ENCODE measurements at places on chromosomes 5 and 9.

- DNase-seq, result no peak
These were observed 34.1 kb downstream of the STARD4 start for GRCh38 chr5:111478266-111478665.

DNA sequence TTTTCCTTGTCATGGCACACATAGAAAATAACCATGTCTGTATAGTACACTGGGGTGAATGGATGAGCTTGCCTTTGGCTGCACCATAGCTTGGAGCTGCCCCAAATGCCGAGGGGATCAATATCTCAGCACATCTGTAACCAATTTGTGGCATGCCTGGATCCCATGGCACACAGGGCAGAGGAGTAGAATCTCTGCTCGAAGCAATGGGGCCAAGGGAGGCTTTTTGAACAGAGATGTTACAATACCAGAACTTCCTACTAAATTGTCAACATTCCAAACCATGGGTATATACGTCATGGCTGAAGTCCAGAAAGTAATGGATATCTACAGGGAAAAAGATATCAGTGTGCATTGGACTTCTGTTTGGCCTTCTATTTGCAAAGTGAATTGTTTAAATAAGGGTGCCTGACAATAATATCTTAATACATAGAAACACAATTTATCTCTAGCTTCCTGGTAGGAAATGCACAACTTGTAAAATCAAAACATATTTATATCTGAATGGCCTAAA is 39.0 kb downstream of the ESM1 start:
- no peak for DNase-seq

- DNase-seq, result no peak
These were observed 2.5 kb downstream of the FAM169A start for GRCh38 chr5:74863726-74864125.

GRCh38 chr5:143896516-143896915 is 84.6 kb downstream of the HMHB1 start:
- DNase-seq, result no peak

- DNase-seq, result no peak
These were observed 46.6 kb upstream of the JAK2 start for GRCh38 chr9:4938496-4938895.

DNA sequence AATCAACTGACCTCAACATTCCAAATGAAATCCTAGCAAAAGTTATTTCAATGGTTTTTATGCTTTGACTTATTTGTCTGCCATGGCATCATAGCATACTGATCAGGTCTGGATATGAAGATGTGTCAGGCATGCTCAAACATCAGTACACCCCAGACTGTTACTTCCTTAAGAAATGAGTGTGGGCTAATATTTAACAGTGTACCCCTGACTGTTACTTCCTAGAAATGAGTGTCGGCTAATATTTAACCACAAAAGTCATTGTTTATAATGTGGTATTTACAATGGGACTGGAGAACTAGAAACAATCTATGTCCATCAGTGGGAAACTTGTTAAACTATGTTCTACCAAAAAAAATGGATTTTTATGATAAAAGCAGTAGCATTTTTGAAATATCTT is 38.1 kb upstream of the HNRNPA0 start:
- no peak for DNase-seq

DNA sequence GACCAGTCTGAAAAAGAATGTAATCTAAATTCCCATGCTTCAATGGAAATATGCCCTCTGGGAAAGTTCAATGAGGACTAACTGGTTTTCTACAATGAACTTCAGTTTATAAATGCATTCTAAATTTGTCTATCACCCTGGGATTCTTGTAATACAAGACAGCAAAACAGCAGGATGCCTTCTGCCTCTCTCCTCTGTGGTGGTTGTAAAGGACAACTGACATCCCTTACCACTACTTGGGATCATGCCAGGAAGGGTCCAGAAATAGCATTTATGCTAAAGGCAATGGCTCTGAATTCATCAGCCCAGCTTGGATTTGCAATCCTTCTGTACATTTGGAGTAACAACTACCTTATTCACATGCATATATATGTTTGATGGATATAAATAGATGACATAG is 97.3 kb upstream of the ADAMTS16 start:
- DNase-seq, result no peak

DNA sequence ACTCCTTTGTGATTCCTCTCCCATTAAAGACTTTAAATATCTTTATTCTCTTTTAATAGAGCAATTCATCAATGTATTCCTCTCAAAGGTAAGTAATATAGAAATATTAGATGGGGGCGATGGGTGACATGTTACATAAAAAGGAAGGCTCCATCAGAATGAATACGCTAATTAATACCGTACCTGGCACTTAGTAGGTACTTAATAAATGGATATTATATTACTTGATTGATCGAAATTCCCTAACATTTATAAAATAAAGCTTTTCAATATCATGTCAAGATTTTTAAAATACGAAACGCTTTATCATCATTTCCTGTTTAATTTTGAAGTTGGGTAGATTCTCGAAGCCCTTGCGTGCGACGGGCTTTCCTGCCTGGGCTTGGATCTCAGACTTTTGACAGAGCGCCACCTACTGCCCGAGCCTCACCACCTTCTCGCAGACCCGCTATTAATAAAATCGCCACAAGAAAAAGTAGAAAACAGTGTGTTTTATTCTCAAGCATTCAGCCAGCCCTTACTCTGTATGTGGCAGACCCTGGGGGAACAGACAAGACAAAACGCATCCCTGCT is 99.4 kb downstream of the C5orf15 start:
- peak; percentile 67 for DNase-seq

DNA sequence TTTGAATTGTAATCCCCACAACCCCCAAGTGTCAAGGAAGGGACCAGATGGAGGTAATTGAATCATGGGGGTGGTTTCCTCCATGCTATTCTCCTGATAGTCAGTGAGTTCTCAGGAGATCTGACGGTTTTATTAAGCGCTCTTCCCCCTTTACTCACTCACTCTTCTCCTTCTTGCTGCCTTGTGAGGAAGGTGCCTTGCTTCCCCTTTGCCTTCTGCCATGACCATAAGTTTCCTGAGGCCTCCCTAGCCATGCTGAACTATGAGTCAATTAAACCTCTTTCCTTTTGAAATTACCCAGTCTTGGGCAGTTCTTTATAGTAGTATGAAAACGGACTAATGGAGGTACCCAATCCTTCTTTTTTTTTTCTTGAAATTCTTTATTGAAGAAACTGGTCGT is 2.2 kb upstream of the CEP120 start:
- no peak for DNase-seq

DNA sequence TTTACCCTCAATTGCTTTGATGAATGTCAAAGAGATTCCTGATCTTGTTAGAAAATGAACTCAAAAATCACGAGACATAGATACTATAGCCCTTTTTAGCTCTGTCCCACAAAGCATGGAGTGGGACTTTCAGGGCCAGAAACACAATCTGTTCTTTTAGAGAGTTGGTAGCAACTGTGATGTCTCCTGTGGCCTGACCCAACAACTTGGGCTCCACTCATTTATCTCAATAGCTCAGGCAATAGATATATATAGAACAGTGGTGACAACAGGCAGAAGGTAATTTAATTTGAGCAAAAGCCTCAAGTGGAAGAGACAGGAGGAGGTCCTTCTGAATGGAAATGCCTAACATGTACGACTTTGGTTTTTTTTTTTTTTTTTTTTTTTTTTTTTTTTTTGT is 25.2 kb downstream of the TLR4 start:
- DNase-seq, result no peak

DNA sequence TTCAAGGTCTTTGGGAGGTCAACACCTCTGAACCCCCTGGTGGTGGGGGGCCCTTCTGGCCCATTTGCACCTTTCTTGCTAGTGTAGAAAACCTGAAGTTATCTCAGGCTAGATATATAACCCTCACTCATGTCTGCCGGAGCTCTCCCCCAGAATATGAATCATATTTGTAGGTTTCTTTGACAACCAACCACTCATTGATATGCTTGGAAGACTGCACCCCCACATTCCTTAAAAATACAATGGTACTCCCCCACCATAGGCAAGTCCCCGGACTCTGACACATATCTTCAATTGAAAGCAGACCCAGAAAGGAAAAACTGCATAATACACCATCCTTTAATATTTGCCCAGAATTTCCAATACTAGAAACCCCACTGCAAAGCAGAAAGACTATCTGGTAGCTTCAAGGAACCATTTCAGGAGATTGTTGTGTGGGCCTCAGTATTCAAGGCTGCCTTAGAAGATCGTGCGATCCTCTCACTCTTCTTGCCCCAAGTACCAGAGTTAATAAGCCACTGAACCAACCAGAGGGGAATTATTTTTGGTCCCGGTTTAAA is 978 bp upstream of the UBE2B start:
- DNase-seq, result no peak

DNA sequence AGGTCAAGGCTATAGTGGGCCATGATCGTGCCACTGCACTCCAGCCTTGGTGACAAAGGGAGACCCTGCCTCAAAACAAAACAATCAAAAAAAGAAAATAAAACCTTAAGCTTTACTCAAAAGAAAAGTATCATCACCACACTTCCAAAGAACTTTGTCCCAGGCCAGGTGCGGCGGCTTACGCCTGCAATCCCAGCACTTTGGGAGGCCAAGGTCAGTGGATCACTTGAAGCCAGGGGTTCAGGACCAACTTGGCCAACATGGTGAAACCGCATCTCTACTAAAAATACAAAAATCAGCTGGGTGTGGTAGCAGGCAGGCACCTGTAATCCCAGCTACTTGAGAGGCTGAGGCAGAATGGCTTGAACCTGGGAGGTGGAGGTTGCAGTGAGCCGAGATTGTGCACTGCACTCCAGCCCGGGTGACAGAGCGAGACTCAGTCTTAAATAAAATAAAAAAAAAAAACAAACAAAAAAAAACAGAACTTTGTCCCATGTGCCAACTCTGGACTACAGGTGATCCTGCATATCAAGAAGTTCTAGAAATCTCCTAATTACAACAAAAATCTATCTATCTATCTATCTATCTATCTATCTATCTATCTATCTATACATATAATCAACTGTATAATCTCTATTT is 19.7 kb downstream of the CLINT1 start:
- DNase-seq, result no peak

DNA sequence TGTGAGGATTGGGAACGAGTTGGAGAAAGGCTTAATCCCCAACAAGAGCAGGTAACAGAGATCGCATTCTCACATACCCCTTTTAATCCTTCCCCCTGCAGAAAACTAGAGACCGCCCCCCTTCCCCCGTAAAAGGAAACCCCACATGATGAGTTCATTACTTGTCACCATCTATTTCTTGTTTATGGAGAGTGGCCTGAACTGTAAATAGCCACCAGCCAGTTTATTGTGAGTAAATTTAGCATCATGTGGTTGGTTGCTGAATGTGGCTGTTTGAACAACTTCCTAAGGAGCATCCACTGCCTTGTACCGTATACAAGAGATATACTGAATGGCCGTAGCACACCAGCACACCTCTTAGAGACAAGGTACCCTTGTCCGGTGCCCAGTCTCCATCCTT is 62.1 kb downstream of the TJP2 start:
- DNase-seq, result no peak

DNA sequence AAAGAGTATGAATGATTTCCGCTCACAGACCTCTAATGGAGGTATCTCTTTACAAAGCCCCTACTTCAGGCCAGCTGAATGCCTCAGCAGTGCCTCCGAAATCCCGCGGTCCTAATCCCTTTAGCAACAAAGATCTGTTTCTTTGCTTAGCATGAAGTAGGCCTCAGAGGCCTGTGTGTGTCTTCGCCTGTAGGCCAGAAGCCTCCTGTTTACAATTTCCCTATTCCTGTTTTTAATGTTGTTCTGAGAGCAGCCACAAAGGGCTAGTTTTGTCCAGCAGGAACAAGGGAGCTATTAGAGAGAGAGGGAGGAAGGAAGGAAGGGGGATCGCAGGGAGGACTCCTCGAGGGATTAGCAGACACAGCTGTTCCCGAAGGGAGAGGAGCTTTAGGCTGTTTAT is 166.4 kb upstream of the SPRY4 start:
- DNase-seq, result no peak

- no peak for DNase-seq
These were observed 597.0 kb downstream of the EBF1 start for GRCh38 chr5:158502686-158503085.

GRCh38 chr9:35484406-35484805 is 5.5 kb upstream of the RUSC2 start:
- no peak for DNase-seq

GRCh38 chr9:111985315-111985714 is 88.7 kb downstream of the UGCG start:
- no peak for DNase-seq
